ENCODE measurements at places on chromosomes 4 and X. TPM values are rescaled to one million over a fixed set of nuclear protein-coding genes. Genes with fewer than 3 reads are reported as not detected.

The IL3RA gene
- total RNA-seq = not detected

The SLITRK2 gene
- under 0.01 TPM for total RNA-seq

The SPANXB1 gene
- total RNA-seq = 7.0 TPM

The STARD8 gene
- 11.6 TPM for total RNA-seq

The UGT2A3 gene
- not detected for total RNA-seq

The POU4F2 gene
- total RNA-seq = not detected

The CCDC110 gene
- total RNA-seq = 3.3 TPM

The EPGN gene
- 0.59 TPM for total RNA-seq

The CYLC1 gene
- not detected for total RNA-seq

- DNase-seq = no peak
Measured at GRCh38 chr4:119693126-119693525, 64.5 kb upstream of the PDE5A start.

GRCh38 chr4:80963051-80963450 is 67.5 kb upstream of the BMP3 start:
- DNase-seq = no peak

- no peak for DNase-seq
Measured at GRCh38 chr4:8642651-8643321, 50.2 kb downstream of the CPZ start.

GRCh38 chr4:42083816-42084215 is 68.6 kb downstream of the BEND4 start:
- no peak for DNase-seq

GRCh38 chrX:39627257-39627656 is 470.5 kb downstream of the BCOR start:
- no peak for DNase-seq

DNA sequence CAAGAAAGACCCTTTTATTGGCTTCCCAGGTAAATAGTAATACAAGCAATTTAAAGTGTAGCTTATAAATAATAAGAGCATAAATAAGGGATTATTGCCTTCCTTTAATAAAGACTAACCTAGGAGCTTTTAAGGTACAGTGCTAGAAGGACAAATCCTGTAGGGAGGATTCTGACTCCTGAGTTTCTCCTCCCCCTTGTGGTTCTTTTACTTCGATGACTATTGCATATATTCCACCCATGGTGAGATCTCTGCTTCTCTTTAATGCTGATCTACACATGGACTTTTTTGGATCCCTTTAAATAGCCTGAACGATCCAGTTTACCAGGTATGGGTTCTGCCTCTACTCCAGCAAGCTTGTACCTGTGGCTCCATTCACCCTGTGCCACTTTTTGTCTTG is 2.5 kb downstream of the GALNT7 start:
- peak; percentile 40 for DNase-seq

DNA sequence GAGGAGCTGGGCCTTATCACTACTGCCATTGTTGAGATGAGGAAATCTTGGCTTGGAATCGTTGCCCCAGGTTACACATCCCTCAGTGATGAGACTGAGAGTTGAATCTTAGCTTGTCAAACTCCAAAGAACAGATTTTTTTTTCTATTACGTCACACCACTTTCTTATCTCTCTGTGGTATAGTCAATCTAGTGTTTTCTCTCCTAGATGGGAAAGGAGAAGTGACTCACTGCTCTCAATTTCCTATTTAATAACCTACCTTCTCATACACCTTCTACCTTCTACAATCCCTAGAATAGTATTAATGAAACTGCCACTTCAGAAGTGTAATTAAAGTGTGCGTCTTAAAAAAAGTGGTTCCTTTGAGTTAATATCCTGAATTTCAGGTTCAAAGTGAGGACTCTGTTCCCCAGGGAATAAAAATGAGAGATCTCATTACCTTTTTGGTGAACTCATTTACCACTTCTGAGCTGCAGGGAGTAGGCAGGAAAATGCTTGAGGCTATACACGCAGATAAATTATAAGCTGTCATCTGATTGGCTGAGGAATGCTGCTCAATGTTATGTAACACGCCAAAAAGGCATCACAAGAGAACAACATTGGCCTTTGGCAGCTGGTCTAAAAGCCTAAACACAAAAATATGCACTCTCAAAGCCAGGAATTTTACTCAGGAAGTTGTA is 59.3 kb downstream of the MAD2L1 start:
- DNase-seq = no peak

GRCh38 chr4:169440446-169440845 is 169.7 kb upstream of the SH3RF1 start:
- no peak for DNase-seq

GRCh38 chr4:88158038-88158488 is 376 bp downstream of the ABCG2 start:
- DNase-seq = no peak

- DNase-seq = no peak
Measured at GRCh38 chr4:171813526-171814250, 484 bp downstream of the GALNTL6 start.

DNA sequence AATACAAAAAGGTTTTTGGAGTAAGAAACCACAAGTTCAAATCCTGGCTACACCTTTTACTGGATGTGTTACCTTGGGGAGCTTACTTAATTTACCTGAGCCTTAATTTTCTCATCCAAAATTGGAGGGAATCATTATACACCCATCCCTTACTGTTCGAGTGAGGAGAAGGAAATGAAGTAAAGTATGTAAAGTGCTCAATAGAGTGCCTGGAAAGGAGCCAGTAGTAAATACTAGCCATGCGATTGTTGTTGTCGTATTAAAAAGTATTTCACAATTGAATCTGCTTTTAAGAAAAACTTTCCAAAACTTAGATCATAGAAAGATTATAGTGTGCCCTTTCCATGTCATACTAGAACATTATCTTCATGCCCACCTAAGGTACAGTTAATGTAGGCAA is 124.5 kb downstream of the ATXN3L start:
- no peak for DNase-seq

DNA sequence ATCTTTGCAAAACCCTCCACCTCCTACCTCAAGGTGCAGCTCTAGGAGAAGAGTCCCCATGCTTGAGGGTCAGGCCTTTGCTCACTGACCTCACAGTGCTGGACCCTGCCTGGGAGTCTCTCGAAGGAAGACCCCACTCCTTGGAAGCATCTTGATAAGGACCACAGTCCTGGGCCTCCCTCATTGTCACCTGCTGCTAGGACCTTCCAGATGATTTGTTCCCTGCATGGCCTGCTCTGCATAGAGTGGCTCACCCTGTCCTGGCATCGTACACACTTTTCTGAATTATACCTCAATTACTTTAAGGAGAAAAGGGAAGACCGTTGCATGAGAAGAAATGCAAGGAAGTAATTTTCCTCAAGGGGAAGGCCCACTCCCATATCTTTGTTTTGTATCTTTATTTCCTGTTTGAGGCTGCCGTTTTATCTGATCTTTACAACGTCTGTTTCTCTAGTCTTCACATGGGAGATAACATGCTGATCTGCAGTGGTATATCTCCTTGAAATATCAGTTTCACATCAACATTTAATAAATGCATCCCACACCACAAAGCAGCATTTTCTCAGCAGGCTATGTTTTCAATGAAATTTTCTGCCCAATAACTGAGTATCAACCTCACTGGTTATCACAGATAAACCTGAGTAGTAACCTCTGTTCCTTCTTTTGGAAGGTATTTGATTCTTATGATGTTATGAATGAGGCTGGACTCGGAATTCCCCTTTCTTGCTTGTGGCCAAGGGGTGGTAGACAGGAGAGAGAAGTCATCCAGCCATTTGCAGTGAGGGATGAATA is 15.0 kb upstream of the AKAP17A start:
- no peak for DNase-seq

GRCh38 chr4:39873823-39874222 is 103.9 kb downstream of the PDS5A start:
- DNase-seq = no peak

DNA sequence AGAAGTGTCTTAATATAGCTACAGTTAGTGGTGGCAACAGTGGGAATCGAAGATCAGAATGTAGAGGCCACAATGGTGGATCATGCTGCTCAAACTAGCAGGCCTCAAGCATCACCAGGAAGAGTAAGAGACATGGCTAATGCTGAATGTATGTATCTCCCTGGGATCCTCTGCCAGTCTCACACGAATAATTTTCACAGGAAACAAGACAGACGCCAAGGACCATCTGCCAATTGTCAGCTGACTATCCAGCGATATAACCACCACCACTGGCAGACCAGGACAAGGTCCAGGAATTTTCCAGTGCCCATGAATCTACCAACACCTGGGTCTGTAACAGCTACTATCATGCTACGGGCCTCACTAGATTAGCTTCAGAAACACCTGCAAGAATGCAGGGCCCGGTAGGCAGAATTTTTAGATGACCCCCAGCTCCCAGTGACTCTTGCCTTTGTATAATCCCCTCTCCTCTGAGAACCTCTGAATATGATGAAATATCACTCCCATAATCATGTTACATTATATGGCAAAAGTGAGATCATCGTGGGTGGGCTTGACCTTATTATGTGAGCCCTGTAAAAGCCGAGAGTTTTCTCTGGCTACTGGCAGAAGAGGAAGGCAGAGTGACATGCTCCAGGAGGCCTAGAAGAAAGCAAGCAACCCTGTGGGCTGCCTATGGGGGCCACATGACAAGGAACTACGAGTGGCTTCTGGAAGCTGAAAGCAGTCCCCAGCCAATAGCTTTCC is 429.8 kb downstream of the BCOR start:
- DNase-seq = peak; percentile 60

GRCh38 chr4:20255823-20256222 is 4.1 kb downstream of the SLIT2 start:
- DNase-seq = no peak

DNA sequence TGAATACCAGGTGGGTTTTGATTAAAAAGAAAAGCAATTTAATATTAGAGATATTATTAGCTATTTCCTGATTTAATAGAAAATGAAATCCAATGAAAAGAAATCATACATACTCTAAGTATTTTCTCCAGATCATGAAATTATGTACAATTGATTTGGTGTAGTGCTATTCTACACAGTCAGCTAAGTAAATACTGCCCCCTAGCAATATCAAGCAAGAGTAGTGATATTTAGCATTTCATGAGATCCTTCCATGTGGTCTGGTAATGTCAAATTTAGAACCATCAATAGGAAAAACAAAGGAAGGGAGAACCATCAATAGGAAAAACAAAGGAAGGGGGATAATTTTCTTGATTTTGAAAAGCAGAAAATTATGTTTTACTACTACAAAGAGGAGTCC is 114.6 kb downstream of the TBCK start:
- DNase-seq = peak; percentile 10
